AG04450 (cell line): ENCODE measurements at places on chromosomes 1 and 21.

GRCh38 chr1:228405200-228405978 lies 1.2 kb downstream of the TRIM11 start:
- no peak for DNase-seq

DNA sequence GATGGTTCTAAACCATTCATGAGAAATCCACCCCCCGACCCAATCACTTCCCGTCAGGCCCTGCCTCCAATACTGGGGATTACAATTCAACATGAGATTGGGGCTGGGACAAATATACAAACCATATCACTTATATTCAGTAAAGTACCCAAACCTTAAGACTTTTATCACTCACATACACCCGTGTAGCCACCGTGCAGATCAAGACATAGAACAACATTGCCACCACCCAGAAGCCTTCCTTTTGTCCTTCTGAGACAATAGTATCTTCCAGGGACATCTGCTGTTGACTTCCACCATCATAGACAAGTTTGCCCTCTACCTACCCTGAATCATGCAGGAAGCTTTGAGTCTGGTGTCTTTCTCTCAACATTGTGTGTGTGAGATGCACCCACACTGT lies 37.5 kb downstream of the CLIC6 start:
- no peak for DNase-seq

DNA sequence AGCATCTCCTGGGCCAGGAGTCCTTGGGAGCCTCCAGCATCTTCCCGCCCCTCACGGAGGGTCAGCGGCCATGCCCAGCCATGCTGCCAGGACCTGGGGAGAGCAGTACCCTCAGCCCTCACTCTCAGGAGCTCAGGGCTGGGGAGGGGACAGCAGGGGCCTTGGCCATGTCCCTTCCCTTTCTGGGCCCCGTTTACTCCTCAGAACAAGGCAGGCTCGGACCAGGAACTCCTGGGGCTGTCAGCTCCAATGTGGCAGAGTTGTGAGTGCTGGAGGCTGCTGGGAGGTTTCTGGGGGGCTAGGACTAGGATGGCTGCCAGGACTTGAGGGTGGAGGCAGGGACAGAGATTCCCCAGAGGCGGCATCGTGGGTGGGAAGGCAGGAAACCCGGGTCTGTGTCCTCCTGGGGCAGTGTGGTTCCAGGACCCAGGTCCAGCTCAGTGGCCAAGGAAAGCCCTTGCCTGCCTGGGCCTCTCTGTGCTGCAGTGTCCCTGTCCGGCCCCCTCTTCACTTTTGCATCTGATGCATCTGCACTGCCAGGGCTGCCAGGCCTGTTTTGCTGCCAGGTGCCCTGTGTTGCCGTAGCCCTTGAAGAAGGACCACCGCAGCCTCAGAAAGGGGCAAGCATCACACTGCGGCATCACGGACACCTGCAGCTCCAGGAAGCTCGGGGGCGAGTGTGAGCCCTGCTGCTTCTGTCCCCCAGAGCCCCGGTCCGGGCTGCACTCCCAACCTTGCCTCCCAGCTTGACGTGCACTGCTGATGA lies 223.9 kb downstream of the CAMTA1 start:
- DNase-seq = no peak

DNA sequence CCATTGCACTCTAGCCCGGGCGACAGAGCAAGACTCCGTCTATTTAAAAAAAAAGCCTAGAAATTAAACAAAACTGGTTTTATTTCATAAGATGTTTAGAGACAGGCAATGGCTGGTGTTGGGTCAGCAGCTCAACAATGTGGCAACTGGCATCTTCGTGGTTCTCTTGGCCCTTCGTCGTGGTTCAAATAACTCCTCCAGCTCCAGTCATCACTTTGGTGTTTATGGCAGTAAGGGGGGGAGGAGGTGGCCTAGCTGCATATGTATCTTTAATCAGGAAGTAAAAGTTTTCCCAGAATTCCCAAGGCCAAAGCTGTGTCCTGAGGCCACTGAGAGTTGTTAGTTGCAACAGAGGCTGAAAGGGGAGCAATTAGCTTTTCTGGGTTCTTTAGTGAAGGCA lies 13.0 kb upstream of the LTN1 start:
- DNase-seq = no peak

GRCh38 chr1:40745176-40745575 lies 38.4 kb upstream of the KCNQ4 start:
- peak; percentile 32 for DNase-seq

DNA sequence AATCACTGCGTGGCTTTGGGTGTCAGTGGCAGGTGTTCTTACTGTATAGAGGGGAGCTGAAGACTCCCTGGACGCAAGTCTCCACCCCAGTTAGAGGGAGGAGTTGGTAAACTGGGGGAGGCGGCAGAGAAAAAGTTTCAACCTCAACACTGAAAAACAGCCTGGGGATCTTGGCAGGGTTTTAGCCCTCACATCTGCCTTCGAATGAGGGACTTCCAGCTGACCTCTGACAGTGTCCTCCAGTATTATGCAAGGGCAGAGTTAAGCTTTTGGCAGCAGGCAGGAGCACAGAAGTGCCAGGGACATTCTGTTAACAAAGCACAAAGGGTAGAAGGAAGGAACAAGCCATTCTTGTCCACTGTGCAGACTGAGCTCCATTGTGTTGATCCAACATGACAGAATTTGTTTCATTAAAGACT lies 41.2 kb upstream of the RAB4A start:
- DNase-seq = no peak
